ENCODE measurements at places on chromosomes 16 and 17.

DNA sequence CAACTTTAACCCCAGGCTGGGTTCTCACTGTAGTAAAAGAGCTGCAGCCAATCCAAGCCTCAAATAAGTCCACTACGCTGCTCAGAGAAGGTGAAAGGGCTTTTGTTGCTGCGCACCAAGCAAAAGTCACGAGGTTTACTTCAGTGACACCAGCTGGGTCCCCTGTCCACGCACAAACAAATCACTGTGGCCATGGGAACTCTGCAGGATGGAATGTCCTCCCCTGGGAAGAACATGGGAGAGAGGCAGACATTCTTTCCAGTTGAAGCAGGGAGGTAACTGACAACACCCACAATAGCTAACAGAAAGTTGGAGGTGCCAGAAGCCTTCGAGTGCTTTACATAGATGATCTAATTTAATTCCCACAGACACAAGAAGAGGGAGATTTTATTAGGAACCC, 181.9 kb downstream of the PMP22 start:
- no peak for DNase-seq

DNA sequence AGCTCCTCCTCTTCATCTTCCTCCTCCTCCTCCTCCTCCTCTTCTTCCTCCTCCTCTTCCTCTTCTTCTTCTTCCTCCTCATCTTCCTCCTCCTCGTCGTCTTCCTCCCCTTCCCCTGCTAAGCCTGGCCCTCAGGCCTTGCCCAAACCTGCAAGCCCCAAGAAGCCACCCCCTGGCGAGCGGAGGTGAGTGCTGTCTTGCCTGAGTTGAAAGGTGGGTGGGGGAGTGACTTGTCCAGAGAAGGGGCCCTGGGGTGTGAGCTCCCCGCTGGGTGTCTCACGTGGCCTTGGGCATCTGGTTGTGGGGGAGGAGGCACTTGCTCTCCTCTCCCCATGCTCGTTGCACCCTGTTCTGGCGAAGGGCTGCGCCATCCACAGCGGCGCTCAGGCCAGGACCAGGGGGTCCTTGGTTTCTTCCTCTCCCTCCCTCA, 8.0 kb downstream of the ELOB start:
- no peak for DNase-seq

DNA sequence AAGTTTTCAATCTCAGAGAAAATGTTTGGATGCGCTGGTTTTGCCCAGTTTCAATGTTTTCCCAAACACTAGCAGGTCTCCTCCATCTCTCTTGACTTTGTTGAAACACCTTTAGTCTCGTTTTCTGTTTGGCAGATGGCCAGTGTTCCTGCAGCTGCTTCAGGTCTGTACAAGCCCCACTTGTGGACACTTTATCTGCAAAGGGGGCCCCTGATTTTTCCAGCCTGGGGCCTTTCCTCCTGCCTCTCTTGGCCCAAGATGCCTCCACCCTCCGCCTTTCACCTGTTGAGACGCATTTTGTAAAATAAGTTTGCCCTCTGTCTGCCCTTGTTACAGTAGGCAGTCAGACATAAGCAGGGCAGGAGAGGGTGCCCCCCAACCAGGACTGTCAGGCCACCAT, 21.8 kb upstream of the PRM1 start:
- no peak for DNase-seq

GRCh38 chr17:21425736-21426135, 49.6 kb downstream of the KCNJ12 start:
- DNase-seq: no peak

DNA sequence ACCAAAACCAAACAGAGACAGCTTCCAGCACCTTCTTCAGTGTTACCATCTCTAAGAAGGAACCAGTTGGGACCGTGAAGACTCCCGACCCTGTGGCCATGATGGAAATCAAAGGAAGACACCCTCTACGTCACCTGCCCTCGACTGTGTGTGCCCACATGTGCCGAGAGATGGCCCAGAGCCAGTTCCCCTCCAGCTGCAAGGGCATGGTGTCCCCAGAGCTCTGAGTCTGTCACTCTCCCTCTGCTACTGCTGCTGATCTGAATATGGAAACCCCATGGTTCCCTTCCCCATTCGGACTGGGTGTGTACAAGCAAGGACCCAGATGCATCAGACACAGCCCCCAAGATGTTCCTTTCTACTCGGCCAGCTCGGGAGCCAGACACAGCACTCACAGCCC, 76.4 kb downstream of the SOCS1 start:
- DNase-seq: no peak

GRCh38 chr17:42288803-42289610, 709 bp downstream of the STAT5A start:
- DNase-seq: no peak

GRCh38 chr17:81551458-81552243, 502 bp downstream of the FAAP100 start:
- DNase-seq: peak; percentile 30

GRCh38 chr17:17377071-17377967, 74.1 kb downstream of the NT5M start:
- DNase-seq: no peak

- DNase-seq: no peak
Observed at GRCh38 chr16:13992976-13993375, 73.0 kb downstream of the ERCC4 start.

GRCh38 chr17:4440690-4441686, 7.2 kb downstream of the SPNS3 start:
- DNase-seq: no peak

DNA sequence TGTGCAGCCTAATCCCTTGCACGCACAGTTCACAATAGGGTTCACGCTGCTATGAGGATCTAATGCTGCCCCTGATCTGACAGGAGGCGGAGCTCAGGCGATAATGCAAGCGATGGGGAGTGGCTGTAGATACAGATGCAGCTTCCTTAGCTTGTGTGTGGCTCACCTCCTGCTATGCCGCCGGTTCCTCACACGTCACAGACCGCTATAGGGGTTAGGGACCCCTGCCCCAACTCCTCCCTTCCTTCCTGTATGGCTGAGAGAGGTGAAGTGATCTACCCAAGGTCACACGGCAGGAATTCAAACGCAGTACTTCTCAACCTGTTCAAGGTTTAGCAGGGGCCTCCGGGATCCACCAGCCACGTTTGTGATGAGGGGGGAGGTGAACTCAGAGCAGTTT, 13.4 kb upstream of the PLLP start:
- DNase-seq: no peak

GRCh38 chr16:67822511-67822910, 15.8 kb downstream of the TSNAXIP1 start:
- peak; percentile 24 for DNase-seq

DNA sequence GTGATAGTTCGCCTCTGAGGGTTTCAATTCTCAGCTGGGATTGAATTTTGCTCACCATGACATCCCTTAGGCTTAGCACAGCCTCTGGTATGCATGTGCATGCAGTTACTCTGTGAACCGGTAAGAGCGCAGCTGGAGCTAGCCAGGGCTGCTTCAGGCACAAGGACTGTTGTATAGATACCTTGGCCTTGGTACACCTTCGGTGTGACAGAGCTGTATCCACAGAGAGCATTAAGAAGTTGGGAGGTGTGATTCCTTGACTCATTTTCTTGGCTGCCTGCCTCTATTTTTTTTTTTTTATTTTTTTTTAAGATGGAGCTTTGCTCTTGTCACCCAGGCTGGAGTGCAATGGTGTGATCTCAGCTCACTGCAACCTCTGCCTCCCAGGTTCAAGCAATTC, 2.2 kb upstream of the NUTF2 start:
- peak; percentile 34 for DNase-seq

- peak; percentile 51 for DNase-seq
Observed at GRCh38 chr17:2786176-2786881, 9.9 kb upstream of the RAP1GAP2 start.

GRCh38 chr17:61009663-61010062, 332.0 kb downstream of the BCAS3 start:
- no peak for DNase-seq

DNA sequence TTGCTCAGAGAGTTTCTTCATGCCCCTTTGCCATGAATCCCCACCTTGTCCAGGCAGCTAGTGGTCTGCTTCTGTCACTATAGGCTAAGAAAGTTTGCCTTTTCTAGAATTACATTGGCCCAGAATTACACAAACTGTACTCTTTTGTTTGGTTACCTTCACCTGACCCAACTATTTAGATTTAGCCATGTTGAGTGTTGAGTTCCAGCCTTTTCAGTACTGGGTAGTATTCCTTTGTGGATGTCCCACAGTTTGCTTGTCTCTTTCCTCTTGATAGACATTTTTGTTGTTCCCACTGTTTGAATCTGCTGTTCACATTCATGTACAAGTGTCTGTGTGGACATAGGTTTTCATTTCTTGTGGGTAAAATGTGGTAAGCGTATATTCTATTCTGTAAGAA, 22.3 kb downstream of the USP10 start:
- no peak for DNase-seq

DNA sequence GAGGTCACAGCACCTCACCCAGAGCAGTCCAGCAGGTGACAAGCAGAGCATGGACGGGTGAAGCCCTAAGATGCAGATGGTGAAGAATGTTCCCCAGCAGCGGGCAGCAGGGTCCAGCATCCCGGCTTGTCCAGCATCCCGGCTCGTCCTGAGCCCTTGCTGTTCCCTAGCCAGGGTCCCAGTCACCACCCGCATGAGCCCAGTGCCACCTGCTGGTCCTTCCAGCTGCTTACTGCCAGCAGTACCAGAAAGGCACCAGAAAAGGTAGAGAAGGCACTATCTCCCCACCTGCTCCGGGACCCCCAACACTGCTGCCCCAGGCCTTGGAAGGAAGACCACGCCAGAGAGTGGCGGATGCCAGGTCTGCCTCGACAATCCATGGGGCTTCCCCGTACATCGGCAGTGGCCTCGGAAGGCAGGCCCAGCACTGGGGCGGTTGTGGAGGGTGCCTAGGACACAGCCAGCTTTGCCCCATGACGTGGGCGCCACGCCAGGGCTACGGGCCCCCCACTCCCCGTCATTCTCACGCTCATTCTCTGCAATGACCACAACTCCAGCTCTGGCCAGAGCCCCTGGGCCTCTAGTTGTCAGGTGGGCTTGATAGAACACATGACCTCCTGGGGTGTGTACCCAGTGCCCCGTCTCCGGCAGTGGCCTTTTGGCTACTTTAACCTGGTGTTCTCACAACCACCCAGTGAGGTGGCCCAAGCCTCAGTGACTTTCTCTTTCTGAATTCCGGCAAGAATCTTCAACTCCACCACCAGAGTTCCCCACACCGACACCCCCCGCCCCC, 1.4 kb downstream of the CENPX start:
- DNase-seq: peak; percentile 60

- DNase-seq: no peak
Observed at GRCh38 chr16:56779906-56780305, 50.0 kb downstream of the NUP93 start.

Measured in HCEC 1CT (cell line).